ENCODE measurements at places on chromosomes 6 and 20.

DNA sequence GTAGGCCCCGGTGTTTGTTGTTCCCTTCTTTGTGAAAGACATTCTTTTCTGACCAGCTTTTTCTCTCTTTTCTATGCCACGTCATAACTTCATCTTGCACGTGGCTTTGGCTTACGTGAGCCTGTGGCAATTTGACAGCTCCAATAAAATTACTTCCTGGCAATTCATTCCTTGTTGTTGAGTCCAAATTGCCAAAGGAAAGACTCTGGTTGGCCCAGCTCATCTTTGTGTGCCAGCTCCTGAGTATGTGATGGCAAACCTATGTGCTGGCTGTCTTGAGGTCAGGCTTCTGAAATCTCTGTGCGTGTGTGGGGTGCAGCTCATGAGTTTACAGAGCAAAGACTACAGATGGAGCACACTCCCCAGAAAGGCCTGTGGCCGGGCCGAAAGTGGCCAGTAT is 272.5 kb upstream of the SGK1 start:
- no peak for DNase-seq

DNA sequence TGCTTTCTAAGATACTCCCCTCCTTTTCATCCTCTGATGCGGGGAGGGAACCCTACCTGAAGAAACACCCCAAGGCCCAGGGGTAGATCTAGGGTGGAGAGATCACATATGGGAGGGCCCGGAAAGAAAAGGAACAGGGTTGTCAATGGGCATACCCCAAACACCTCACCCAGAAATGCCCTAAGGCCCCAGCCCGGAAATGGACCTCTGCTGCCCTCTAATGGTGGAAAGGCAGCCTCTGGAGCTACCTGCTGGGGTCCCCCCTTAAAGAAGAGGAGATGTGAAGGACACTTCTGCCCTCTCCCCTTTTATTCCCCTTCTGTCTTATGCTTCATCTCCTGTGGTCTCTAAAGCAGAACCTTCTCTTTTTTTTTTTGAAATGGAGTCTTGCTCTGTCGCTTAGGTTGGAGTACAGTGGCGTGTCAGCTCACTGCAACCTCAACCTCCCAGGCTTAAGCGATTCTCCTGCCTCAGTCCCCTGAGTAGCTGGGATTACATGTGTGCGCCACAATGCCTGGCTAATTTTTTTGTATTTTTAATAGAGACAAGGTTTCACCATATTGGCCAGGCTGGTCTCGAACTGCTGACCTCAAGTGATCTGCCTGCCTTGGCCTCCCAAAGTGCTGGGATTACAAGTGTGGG is 458 bp upstream of the ARMC12 start:
- DNase-seq: peak; percentile 54

DNA sequence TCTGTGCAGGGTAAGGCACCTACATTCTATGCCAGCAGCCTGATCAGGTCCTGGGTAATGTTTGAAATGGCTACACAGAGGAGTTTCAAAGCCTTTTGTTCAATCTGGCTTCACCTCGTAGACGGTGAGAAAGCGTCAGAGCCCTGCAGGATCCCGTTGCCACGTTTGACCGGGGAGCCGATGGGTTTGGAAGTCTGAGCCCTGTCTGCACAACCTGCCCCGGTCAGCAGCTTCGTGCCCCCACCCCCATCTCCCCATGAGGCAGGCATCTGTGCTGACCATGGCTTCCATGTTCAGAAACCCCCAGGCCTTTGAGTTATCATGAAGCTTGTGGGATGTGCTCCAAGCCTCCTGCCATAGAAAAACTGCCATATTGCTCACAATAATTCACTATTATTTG is 63.9 kb downstream of the PTPN1 start:
- no peak for DNase-seq

- DNase-seq: no peak
Measured at GRCh38 chr6:99181174-99181573, 168.3 kb downstream of the FAXC start.

DNA sequence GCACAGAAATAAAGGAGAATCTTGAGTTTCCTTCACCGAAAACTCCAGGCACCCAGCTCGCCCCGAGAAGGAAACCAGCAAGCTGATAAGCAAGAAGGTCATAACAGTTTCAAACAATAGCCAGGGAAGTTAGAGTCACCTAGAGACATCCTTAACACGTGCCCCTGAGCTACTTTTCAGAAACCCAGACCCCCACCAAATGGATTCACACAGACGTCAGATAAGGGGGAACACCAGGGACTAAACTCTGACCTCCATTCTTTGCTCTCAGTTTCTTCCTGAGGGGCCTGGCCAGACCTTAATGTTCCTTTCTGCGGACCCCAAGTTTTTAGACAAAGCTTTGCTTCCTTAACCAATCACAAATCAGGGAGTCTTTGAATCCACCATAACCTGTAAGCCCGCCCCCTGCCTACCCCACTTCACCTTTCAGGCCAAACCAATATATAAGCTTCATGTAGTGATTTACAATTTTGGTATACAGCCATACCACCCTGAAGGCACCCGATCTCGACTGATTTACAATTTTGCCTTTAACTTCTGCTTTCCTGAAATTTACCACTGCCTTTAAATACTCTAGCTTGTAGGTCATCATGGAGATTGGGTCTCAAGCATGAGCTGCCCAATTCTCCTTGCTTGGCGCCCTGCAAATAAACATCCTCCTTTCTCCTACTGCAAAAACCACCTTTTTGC is 11.7 kb downstream of the SOD2 start:
- DNase-seq: no peak

DNA sequence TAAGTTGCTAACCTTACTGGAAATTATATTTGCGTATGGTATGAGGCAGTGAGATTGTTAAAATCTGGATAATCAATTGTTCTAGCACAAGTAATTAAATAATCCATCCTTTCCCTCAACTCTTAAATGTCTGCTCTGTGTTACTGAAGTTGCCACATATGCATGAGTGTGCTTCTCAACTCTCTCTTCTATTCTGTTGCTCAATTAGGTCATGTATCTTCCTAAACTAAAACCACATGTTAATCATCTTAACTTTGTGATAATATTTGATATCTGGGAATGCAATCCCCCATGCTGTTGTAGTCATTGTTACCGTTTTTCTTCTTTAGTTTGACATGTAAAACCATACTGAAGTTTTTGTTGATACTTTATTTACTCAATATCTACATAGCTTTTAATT is 63.5 kb upstream of the STMND1 start:
- no peak for DNase-seq

- no peak for DNase-seq
Measured at GRCh38 chr6:36743032-36743431, 45.4 kb downstream of the RAB44 start.

- DNase-seq: no peak
Measured at GRCh38 chr6:135236732-135237131, 55.6 kb downstream of the MYB start.

Data from anterior cingulate cortex (tissue), 58 donors.